ENCODE measurements at places on chromosomes 11 and 22.

DNA sequence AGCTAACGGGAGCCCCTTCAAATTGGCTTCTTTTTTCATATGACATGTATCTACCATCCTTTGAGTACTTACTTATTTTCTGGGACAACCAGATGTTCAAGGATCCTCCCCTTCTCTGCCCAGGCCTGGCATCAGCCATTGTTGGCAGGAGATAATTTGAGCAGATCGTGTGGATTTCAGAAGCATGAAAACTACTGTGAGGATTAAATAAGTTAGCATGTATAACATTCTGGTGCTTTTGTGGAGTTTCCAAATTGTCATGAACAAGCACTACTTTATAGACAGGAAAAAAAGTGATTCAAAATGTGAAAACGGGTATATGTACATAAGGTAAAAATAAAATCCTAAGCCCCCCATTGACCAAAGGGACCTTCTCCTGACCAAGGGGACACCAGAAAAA lies 2.1 kb upstream of the NADSYN1 start:
- no peak for DNase-seq

- no peak for DNase-seq
Measured at GRCh38 chr11:27347359-27348339, 15.4 kb downstream of the CCDC34 start.

- no peak for DNase-seq
Measured at GRCh38 chr22:37037669-37038068, 13.9 kb upstream of the KCTD17 start.

GRCh38 chr11:128405714-128406662 lies 181.4 kb downstream of the ETS1 start:
- DNase-seq, result no peak

DNA sequence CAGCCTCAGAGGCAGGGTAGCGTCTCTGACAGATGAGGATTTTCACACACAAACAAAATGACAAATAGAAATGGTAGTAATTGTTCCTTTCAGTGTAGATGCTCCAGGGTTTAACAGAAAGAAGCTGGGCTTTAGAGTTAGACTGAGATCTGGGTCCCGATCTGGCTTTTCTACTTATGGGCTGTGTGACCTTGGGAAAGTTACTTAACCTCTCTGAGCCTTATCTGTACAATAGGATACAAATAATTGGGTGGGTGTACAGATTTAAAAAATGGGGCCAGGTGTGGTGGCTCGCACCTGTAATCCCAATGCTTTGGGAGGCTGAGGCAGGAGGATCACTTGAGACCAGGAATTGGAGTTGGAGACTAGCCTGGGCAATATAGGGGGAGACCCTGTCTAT lies 204.9 kb downstream of the CEP164 start:
- no peak for DNase-seq

DNA sequence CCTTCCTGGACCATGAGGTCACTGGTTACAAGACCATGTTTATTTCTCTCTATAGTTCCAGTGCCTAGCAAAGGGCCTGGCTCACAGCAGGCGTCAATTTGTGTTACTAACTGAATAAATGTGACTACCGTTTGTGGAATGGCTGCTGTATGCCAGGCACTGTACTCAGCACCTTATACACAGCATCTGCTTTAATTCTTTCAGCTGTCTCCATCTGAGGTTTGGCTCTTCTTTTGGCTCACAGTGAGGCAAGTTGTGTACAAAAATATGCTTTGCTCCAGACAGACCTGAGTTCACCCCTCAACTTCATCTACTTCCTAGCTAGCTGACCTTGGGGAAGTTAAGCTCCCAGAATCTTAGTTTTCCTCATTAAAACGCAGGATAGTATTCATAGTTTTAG lies 75.3 kb upstream of the PHOX2A start:
- DNase-seq, result no peak
